NCI-H1092 treated with DMSO at 0.1 percent for 48 hours (cell line): ENCODE measurements at places on chromosomes 2 and 18.

- DNase-seq: no peak
These were observed 430.0 kb downstream of the ZNF516 start for GRCh38 chr18:76064998-76065397.

GRCh38 chr2:154029504-154029903, 157.8 kb downstream of the GALNT13 start:
- no peak for DNase-seq

DNA sequence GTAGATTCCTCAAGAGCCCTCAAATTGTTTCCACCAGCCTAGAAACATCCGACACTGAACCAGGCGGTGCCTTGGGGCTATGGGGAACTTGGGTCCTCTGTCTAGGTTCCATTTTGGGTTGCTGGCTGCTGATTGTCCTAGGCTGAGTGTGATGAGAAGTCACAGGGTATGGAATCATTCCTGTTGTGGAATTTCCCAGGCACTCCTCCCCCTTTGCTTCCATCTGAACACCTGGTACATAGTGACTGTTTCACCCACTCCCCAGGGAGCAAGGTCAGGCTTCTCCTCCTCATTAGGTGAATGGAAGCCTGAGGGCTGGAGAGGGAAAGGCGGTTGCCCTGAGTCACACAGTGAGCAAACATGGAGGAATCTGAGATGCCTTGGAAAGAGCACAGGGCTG, 4.5 kb downstream of the KIF3C start:
- no peak for DNase-seq

DNA sequence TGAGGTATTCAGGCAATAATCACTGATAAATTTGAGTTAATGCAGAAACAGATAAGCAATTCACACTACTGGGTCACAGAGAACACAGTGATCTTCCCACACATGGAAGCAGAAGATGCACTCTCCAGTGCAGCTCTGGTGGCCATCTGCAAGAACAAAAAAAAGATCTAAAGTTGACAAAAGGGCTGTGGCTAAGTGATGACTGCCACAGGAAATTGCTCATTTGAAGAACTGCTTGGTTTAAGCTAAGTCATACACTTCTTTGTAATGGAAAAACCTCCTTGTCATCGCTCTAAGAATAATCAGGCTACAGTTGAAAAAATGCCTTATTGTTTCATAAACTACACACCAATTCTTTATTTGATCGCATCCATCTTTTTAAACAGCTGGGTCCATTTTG, 115.1 kb downstream of the DTNB start:
- no peak for DNase-seq
